ENCODE measurements at places on chromosomes 2 and 18.

DNA sequence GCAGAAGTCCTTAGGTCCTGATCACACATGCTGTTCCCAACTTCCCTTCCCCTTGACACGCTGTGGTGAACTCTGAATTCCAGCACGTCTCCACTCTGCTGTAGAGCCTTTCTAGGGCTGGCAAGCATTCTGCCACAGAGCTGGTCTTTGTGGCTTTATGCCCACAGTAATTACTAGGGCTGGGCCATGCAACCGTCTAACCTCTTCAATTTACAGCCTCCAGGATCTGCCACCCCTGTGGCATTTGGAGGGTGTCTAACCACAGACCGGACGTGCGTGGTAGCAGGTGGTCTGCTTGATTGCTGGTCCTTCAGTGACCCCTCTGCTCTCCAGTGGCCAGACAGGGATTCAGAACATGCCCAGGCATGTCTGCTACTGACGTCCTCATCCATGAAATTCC, 43.1 kb upstream of the TGFA start:
- DNase-seq: peak; percentile 59

GRCh38 chr2:147628971-147629421, 215.8 kb upstream of the ACVR2A start:
- peak; percentile 34 for DNase-seq

GRCh38 chr2:117771969-117772630, 42.4 kb upstream of the DDX18 start:
- peak; percentile 14 for DNase-seq

DNA sequence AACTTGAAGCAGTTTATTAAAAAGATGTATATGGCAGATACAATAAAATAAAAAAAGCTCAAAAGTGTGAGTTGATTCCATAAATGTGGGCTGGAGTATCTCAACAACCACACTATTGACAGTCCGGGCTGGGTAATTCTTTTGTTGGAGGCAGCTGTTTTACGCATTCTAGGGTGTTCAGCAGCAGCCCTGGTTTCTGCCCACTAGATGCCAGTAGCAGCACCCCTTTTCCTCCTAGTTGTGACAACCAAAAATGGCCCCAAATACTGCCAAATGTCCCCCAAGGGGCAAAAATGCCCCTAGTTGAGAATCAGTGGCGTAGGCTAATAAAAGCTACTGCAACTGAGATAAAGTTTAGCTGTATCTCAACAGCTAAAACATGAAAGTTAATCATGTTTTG, 44.8 kb downstream of the CHMP3 start:
- DNase-seq: peak; percentile 48

DNA sequence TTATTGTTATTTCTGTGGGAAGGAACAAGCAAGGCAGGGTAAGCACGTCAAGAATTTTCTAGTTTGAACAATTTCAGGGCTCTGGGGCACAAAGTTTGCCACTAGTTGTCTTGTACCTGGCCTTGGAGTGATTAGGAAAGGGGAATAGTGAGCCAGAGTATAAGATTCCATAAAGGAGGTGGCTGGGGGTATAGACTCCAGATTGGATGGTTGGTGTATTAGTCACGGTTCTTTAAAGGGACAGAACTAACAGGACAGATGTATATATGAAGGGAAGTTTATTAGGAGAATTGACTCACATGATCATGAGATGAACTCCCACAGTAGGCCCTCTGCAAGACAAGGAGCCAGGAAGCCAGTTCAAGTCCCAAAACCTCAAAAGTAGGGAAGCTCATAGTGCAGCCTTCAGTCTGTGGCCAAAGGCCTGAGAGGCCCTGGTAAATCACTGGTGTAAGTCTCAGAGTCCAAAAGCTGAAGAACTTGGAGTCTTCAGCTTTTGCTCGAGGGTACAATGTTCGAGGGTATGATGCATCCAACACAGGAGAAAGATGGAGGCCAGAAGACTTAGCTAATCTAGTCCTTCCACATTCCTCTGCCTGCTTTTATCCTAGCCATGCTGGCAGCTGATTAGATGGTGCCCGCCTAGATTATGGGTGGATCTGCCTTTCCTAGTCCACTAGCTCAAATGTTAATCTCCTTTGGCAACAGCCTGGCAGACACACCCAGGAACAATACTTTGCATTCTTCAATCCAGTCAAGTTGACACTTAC, 31.5 kb upstream of the PTPRM start:
- DNase-seq: no peak

DNA sequence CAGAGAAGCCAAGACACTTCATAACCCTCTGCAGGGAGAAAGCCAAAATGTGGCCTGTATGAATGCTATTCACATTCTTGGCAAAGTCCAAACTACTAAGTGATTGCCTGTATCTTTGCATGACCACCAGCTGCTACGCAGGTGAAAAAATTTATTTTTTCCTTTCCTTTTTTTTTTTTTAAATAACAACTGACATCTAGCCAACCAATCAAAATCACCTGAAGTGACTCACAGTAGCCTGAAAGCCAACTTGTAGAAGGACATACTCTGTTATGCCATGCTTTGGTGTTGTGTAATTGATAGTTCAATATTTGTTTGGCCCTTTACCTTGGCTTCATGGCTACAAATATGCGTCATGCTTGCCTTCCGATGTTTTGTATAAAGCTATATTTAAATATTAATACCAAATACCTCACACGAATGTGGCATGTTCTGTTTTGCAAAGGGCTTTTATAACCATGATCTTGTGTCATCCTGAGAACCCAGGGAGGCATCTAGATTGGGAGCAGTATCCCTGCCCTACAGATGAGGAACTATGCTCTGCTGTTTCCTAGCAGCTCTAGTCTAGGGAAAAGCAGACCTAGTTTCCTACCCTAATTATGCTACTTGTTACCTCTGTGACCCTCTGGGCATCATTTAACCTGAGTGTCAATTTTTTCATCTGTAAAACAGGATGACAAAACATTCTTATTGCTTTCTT, 102.1 kb downstream of the MYOM1 start:
- DNase-seq: no peak

DNA sequence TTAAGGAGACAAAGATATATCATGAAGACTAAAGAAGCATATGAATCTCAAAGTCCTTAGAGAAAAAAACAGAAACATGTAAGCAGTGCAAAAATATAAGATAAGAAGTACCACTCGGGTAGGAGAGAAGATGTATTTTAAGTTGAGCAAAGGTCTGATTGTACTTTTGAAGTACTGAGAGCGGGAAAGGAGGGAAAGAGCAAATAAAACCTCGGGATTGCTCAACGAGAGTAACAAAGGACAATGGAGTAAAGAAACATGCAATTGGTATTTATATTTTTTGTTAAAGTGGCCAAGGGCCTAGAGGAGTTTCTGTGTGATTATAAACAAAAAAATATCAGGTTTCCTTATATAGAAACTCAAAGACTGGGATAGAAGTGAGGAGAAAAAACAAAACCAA, 251.9 kb downstream of the LNPK start:
- no peak for DNase-seq

DNA sequence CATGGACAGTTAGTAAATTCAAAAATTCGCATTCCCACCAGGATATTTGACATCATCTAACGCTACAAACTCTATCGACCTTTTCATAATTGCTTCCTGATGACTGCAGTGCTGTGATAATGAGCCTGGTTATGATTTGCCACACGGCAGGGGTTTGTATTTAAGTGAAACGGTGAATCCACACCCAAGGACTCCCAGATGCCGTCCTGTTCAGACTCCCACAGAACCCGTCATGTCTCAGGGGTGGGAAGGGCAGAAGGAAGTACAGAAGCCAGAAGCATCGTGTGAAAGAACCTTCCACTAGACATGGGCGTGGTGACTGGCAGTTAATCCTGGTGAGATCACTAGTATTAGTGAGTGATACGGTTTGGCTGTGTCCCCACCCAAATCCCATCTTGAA, 91.2 kb upstream of the TMEM18 start:
- no peak for DNase-seq

GRCh38 chr2:66568650-66569300, 133.8 kb downstream of the MEIS1 start:
- DNase-seq: no peak

DNA sequence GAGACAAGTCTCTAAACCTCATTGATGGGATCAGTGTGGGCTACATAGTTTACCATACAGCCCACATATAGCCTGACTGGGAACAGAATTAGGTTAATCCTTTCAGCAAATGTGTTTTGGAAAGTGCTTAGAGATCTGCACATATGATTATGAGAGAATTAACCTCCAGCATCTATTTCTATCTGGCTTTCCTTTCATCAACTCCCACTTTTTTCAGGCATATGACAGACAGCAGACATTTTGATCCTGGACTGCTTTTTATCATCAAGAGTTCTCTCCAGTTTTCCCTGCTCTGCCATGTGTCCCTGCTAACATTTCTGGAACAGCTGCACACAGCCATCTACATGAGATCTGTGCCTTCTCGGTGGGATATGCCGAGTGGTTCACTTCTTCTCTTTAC, 139.5 kb upstream of the LRP1B start:
- DNase-seq: no peak

DNA sequence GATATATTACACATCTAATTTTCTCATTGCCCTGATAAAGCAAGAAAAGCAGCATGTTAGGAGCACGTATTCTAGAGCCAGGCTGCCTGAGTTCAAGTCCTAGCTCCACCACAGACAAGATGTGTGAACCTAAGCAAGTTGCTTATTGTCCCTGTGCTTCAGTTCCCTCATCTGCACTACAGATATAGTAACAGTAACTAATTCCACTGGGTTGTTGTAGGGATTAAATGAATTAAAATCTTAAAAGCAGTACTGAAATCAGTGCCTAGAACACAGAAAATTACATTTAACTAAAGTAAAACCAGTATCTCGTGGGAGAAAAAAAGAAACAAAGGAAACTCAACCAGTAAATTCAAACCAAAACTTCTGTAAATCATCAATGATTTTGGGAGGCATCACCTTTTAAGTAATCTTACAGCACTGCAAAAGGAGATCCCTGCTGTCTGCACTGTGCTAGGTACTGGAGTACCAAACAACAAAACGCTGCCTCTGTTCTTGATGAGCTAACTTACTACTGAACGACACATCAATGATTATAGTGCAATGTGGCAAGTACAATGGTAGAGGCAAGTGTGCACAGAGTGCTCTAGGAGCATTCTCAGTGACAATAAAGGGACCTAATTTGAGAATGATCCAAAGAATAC, 7.9 kb downstream of the MAP3K2 start:
- no peak for DNase-seq

GRCh38 chr2:1269812-1270211, 143.5 kb upstream of the TPO start:
- no peak for DNase-seq

DNA sequence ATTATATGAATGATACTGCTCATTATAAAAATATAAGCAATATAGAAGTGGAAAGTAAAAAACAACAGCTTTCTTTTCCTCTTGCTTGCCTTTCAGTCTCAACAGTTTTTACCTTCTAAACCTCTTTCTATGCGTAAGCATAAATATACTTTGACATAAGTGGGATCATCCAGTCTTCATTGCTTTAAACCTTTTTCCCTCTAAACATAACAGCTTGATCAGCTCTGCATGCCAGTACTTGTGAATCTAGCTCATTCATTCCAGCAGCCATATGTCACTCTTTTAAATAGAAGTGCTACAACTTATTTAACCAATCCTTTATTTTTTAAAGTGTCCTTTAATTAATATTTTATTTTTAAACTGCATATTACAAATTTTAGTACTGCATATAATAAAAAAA, 88.1 kb downstream of the TTC27 start:
- DNase-seq: no peak

DNA sequence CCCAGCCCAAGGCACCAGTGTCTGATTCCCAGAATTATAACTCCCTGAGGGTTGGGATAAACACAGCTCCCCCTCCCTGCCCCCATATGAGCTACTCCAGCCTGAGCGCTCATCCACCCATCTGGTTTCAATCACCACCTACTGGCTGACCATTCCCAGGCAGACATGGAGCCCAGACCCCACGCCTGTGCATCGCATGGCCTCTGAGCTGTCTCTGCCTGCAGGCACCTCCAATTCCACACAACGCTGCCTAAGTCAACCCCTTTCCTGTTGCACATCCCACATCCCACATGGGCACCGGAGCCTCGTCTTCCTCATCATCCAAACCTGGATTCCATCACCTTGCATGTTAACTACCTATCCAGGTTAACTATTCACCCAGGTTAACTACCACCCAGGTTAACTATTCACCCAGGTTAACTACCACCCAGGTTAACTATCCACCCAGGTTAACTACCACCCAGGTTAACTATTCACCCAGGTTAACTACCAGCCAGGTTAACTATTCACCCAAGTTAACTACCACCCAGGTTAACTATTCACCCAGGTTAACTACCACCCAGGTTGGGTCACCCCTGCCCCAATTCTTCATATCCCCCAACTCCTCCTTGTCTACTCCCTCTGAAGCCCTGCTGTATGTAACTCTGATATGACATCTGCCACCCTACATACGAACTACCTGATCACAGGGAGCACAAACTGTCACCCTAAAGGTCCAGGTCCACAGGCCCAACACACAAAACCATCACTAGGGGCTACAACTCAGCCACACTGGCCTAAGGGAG, 47.8 kb downstream of the TEX51 start:
- no peak for DNase-seq

DNA sequence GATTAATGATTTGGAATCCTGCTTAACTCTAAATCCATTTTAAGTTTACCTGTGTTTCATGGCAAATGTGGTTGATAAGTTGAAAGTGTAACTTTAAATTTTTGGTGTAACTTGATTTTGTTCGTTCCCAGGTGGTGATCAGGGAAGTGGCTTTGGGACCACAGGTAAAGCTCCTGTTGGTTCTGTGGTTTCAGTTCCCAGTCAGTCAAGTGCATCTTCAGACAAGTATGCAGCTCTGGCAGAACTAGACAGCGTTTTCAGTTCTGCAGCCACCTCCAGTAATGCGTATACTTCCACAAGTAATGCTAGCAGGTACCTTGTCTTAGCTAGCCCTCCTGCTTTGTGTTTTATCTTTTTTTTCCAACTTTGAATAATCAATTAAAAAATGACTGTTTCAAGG, 62.8 kb downstream of the AGFG1 start:
- no peak for DNase-seq

GRCh38 chr2:85806358-85807118, 52.7 kb downstream of the ATOH8 start:
- DNase-seq: no peak

DNA sequence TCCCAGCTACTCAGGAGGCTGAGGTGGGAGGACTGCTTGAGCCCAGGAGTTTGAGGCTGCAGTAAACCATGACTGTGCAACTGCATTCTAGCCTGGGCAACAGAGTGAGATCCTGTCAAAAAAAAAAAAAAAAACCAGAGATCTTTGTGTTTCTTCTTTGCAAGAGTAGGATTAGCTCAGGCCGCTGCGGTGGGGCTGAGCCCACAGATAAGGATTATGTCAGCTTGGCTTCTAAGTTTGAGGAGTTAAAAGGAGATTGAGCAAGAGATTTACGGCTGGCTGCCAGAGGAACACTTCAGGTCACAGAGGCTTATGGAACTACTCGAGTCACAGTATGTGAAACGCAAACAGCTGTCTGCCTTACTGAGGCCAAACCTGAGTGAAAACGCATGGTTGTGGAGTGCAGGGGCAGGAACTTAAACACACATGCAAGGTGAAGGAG, 146.7 kb upstream of the L3MBTL4 start:
- no peak for DNase-seq
